ENCODE measurements at places on chromosomes 11 and 22.

DNA sequence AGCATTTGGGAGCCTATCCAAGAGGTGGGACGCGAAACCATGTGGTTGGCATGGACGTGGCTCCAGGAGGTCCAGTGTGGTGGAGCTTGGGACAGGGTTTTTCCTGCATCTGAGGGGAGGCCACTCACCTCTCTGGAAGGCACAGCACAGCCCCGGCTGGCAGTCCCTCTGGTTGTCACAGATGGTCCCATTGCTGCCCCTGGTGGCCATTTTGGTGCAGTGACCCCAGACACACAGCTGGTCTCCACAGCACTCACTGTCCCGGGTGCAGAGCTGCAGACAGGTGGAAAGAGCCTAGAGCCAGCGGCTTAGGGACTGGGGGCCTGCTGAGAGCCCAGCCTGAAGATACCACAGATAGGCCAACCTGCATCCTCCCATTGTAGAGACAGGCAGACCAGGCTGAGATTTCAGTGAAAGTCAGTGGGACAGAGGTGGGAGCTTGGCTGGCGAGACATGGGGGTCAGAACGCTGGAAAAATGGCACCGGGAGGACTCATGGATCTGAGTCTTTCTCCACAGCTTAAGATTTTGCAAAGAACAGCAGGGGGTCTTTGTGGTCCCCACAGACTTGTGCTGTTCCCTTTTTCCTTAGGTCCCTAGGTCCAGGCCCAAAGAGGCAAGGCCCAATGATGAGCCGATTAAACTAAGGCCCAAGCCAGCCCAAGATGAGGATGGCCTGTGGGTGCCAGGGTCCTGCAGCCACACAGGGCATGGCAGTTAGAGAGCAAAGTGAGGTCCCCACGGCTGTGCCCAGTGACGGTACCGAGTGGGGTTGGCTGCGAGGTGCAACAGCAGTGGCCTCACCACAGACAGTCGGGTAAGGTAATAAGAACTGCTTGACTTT, 41.4 kb downstream of the DKK3 start:
- peak; percentile 78 for DNase-seq

GRCh38 chr11:40328890-40329614, 1130.4 kb downstream of the LRRC4C start:
- DNase-seq: no peak

DNA sequence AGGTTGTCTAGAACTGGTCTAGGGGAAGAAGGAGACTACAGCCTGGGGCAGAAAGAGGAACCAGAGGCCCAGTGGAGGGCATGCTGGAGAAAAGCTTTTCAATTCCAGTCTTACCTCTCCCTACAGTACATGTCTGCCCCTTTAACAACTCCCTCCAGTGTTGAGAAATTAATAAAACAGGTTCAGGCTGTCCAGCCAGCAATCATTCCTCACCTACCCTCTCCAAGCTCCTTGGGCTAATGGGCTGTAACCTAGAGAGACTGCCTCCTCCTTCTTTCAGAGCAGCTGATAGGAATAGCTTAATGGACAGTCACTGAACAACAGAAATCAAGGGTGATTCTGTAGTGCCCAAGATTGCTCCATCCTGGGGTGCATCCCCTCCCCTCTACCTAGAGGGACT, 8.8 kb downstream of the SLC35F2 start:
- DNase-seq: no peak

DNA sequence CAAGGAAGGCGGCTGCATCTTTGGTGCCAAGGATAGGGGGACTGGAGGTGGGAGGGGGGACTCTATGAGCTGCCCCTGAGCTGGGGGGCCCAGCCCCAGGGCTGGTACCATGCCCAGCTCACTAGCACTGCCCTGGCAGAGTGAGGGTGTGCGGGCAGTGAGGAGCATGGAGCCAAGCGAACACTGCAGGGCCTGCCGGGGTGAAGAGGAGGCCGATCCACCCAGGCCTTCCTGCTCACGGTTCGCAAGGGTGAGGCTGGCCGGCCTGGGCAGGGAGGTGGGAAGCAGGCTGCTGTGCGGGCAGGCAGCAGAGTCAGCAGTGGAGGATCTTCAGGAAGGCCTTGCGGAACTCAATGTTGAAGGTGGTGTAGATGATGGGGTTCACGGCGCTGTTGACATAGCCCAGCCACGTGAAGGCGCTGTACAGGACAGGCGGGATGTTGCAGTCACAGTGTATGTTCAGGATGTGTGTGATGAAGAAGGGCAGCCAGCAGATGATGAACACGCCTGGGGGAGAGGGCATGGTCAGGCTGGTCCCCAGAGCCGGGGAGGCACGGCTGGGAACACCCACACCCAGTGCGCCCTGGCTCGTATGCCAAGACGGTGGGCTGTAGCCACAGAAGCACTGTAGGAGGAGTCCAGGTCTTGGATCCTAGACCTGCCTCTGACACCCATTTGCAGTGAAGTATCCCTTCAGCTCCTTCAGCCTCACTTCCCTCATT, 23.0 kb downstream of the ANKK1 start:
- DNase-seq: no peak

DNA sequence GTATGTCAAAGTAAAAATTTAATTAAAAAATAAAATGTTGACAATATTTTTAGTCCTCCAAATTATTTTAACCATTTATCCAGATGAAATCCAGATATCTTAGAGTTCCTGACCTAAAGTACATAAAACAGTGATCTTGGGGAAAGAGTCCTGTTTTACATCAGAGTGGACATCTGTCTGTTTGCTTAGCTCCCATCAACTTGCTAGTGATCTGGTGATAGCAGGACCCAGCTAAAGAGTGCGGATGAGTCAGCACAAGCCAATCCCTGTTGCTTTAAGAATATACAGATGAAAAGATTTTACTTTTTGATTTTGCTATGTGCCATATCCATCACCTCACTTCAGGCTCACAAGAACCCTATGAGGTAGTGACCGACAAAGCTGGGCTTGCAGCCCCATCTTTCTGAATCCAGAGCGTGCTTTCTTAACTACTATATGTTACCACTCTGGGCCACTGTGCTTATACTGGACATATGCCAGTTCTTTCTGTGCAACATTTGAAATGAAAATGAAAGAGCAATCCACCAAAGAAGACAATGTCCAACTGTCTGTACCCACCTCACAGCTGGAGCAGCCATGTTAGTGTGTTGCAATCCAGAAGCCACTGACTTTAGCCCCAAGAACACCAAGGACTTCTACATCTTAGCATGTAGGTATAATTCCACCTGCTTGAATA, 167.6 kb upstream of the SESN3 start:
- DNase-seq: no peak

GRCh38 chr11:86171627-86172026, 72.9 kb upstream of the EED start:
- DNase-seq: no peak

DNA sequence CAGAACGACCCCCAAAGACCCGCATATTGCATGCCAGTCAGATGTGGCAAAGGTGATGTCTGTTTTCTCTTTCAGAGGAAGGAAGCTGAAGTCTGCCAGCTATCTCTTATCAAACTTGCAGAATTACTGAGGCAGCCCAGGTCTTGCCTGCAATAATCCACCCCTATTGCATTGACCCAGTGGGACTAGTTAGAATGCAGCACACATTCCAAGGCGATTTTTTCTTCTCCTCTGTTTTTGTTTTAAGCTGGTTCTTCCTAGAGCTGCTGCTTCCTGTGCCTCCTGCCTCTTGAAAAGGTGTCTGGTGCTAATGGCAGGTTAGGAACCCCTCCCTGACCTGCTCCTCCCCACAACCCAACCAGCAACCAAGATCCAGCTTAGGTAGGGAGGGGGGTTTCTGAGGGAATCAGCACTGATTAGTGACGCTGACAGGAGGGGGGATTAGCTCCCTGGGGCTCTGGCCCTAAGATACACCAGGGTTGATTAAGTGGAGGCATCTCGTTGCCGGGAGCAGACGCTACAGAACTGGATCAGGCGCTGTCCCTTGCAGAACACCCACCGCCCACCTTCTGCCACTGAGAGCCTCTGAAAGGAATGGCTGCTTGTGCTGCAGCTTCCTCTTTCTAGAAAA, 2.8 kb downstream of the NTM start:
- DNase-seq: no peak

GRCh38 chr22:17890245-17890671, 116.0 kb upstream of the BID start:
- no peak for DNase-seq

- peak; percentile 84 for DNase-seq
These were observed 12.1 kb upstream of the NFAM1 start for GRCh38 chr22:42444077-42444904.

DNA sequence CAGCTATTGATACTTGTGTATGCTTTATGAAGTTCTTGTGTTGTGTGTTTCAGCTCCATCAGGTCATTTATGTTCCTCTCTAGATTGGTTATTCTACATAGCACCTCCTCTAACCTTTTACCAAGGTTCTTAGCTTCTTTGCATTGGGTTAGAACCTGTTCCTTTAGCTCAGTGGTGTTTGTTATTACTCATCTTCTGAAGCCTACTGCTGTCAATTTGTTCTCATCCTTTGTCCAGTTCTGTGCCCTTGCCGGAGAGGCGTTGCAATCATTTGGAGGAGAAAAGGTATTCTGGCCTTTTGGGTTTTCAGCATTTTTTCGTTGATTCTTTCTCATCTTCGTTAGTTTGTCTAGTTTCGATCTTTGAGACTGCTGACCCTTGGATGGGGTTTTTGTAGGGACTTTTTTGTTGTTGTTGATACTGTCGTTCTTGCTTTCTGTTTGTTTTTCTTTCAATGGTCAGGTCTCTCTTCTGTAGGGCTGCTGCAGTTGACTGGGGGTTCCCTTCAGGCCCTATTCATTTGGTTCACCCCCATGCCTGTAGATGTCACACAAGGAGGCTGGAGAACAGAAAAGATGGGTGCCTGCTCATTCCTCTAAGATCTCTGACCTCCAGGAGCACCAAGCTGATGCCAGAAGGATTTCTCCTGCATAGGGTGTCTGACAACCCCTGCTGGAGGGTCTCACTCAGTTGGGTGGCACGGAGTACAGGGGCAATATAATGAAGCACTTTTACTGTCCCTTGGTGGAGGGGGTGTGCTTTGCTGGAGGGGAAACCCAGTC, 35.9 kb upstream of the MUC15 start:
- no peak for DNase-seq

Measured in NCI-H1694 (cell line).